ENCODE measurements at places on chromosomes 16 and 17.
A peak's percentile ranks its signal among the peaks of the same experiment; 100 is the strongest.

GRCh38 chr17:57505841-57506773 lies 239.0 kb downstream of the CCDC182 start:
- no peaks in the 10 kb centered on the region for H3K4me1 ChIP-seq
- H3K36me3 ChIP-seq: no peaks in the 10 kb centered on the region
- no peak for DNase-seq
- no peaks in the 10 kb centered on the region for H3K27me3 ChIP-seq
- H3K27ac ChIP-seq: no peak overlapping the region

GRCh38 chr16:31083981-31084380 lies 4.8 kb downstream of the PRSS53 start:
- H3K27ac ChIP-seq: no peak overlapping the region
- no peak overlapping the region for H3K4me3 ChIP-seq
- H3K36me3 ChIP-seq: peaks cover 3% of the 10 kb centered on the region
- H3K27me3 ChIP-seq: no peaks in the 10 kb centered on the region
- no peaks in the 10 kb centered on the region for H3K4me1 ChIP-seq

DNA sequence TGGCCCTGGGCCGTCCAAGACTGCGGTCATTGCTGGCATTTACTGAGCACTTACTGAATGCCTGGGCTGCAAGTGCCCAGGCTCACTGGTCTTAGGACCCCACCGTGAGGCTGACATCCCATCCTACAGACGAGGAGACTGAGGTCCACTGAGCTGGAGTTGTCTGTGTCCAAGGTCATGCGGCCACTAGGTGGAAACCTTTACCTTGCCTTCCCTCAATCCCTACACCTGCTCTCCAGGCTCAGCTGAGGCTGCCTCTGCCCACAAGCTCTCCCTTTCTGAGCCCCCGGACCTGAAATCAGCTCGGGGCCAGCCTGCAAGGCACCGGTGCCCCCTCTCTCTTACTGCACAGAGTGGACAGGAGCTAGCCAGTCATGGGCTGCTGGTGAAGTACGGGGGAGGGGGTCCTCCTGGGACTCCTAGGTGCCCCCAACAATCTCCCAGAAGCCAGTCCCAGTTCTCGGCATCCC lies 1.5 kb downstream of the CASKIN1 start:
- no peak for DNase-seq
- no peaks in the 10 kb centered on the region for H3K36me3 ChIP-seq
- no peaks in the 10 kb centered on the region for H3K27me3 ChIP-seq
- H3K4me3 ChIP-seq: no peak overlapping the region
- H3K27ac ChIP-seq: no peak overlapping the region

GRCh38 chr16:456891-457483 lies 31.5 kb downstream of the RAB11FIP3 start:
- H3K27ac ChIP-seq: peak overlapping the region; percentile 41
- no peak for DNase-seq
- no peaks in the 10 kb centered on the region for H3K27me3 ChIP-seq
- H3K4me1 ChIP-seq: peaks cover 22% of the 10 kb centered on the region
- peaks cover 4% of the 10 kb centered on the region for H3K36me3 ChIP-seq

GRCh38 chr16:86529160-86529559 lies 18.8 kb downstream of the FOXF1 start:
- no peak for DNase-seq
- H3K4me1 ChIP-seq: no peaks in the 10 kb centered on the region
- H3K27me3 ChIP-seq: no peaks in the 10 kb centered on the region
- no peak overlapping the region for H3K27ac ChIP-seq
- H3K4me3 ChIP-seq: no peak overlapping the region

- no peak overlapping the region for H3K4me3 ChIP-seq
- H3K27me3 ChIP-seq: no peaks in the 10 kb centered on the region
- no peaks in the 10 kb centered on the region for H3K4me1 ChIP-seq
- no peak for DNase-seq
- no peak overlapping the region for H3K27ac ChIP-seq
Observed at GRCh38 chr16:54026456-54026855, 260.1 kb downstream of the IRX3 start.

GRCh38 chr17:1972487-1973160 lies 52.5 kb downstream of the RTN4RL1 start:
- DNase-seq: no peak
- H3K4me3 ChIP-seq: no peak overlapping the region
- H3K36me3 ChIP-seq: no peaks in the 10 kb centered on the region

DNA sequence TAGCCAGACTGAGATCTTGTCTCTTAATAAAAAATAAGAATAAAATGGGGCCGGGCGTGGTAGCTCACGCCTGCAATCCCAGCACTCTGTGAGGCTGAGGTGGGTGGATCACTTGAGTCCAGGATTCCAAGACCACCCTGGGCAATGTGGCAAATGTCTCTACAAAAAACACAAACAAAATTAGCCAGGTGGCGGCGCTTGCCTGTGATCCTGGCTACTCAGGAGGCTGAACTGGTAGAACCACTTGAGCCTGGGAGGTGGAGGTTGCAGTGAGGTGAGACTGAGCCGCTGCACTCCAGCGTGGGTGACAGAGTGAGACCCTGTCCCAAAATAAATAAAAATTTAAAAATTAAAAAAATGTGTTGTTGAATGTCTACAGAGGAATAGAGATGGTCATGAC lies 2.9 kb upstream of the DEF8 start:
- H3K36me3 ChIP-seq: no peaks in the 10 kb centered on the region
- H3K4me1 ChIP-seq: no peaks in the 10 kb centered on the region
- DNase-seq: no peak
- H3K27ac ChIP-seq: no peak overlapping the region
- H3K27me3 ChIP-seq: no peaks in the 10 kb centered on the region
- no peak overlapping the region for H3K4me3 ChIP-seq

- H3K27ac ChIP-seq: no peak overlapping the region
- no peaks in the 10 kb centered on the region for H3K4me1 ChIP-seq
- H3K36me3 ChIP-seq: peaks cover 3% of the 10 kb centered on the region
- no peak overlapping the region for H3K4me3 ChIP-seq
- DNase-seq: no peak
Observed at GRCh38 chr17:51189162-51189561, 23.0 kb downstream of the NME2 start.

DNA sequence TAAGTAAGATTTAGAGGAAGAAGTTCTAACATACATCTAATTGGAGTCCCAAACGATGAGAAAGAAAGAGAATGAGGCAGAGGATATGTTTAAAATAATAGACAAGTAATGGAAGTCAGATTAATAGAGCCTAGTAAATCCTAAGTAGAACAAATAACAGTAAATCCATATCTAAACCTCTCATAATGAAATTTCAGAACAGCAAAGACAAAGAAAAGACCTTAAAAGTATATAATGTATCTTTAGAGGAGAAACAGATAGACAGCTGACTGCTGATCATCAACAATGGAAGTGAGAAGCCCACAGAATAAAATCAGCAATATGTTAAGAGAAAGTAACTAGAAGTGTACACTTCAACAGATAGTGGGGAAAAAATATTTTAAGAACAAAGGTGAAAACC lies 536.2 kb upstream of the ZFHX3 start:
- H3K36me3 ChIP-seq: no peaks in the 10 kb centered on the region
- no peak for DNase-seq
- no peak overlapping the region for H3K27ac ChIP-seq
- no peak overlapping the region for H3K4me3 ChIP-seq
- no peaks in the 10 kb centered on the region for H3K4me1 ChIP-seq
- H3K27me3 ChIP-seq: no peaks in the 10 kb centered on the region

DNA sequence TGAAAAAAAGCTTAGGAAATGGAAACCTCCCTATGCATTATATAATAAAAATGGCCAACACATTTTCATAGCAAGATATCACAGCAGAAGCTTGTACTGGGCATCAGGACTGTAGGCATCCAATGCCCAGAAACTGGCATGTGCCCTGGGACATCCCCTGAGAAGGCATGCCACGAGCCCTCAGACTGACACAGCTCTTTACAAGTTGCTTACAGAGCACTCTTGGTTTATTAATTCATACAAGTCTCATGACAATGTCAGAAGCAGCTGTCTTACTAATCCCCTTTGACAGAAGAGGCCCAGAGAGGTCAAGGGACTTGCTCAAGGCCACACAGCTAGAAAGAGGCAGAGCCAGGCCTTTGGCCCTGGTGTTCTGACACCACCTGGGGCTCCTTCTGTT lies 5.6 kb upstream of the CCL2 start:
- no peaks in the 10 kb centered on the region for H3K36me3 ChIP-seq
- H3K27me3 ChIP-seq: no peaks in the 10 kb centered on the region
- no peak overlapping the region for H3K4me3 ChIP-seq
- H3K27ac ChIP-seq: no peak overlapping the region
